ENCODE measurements at places on chromosomes 5 and 9.

GRCh38 chr5:177426566-177427210, at the start of gene GRK6:
TSS of gene GRK6 (plus strand) at chr5:177426676. CDS start at chr5:177426846, 170 bp downstream.
- peak; percentile 73 for DNase-seq

DNA sequence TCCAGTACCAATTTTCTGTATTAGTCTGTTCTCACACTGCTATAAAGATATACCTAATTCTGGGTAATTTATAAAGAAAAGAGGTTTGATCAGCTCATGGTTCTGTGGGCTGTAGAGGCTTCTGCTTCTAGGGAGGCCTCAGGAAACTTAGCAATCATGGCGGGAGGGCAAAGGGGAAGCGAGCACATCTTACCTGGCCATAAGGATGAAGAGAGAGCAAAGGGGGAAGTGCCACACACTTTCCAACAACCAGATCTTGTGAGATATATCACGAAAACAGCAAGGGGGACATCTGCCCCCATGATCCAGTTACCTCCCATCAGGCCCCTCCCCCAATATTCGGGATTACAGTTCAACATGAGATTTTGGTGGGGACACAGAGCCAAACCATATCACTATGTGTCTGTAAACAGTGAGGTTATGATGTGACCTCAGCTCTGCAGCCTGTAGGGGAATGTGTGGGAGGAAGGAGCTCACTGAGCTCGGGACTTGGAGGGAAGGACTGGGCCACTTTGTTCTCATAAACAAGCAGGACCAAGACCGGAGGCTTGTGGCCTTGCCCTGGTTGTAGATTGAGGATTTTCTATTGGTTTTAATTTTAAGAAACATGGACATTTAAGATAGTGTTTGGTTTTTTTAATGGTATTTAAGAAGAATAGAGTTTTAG, 85.2 kb downstream of the EHMT1 start:
- no peak for DNase-seq

DNA sequence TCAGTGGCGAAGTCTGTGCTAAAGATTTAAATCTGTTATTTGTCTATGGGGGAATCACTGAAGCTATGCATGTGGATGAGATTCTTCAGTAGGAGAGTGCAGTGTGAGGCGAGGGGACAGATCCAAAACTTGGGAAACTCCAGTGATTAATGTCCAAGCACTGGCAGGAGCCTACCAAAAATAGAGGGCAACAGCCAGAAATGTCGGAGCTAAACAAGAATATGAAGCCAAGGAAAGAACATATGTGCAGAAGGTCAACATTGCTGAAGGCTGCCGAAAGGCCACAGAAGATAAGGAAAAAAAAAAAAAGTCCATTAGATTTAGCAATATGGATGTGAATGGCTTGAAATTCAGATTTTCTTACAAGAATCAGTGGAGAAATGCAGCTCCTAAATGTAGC, 61.8 kb downstream of the C6 start:
- DNase-seq = no peak

GRCh38 chr5:10319202-10319851, 11.6 kb upstream of the CMBL start:
- DNase-seq = peak; percentile 76

All from hematopoietic multipotent progenitor cell treated with erythropoietin and hydrocortisone succinate and interleukin-3 and kit ligand, for 4 days (in vitro differentiated cells).